H4 (cell line): ENCODE measurements at places on chromosomes 7 and 10. TPM values are rescaled to one million over a fixed set of nuclear protein-coding genes. Genes with fewer than 3 reads are reported as not detected.

DNA sequence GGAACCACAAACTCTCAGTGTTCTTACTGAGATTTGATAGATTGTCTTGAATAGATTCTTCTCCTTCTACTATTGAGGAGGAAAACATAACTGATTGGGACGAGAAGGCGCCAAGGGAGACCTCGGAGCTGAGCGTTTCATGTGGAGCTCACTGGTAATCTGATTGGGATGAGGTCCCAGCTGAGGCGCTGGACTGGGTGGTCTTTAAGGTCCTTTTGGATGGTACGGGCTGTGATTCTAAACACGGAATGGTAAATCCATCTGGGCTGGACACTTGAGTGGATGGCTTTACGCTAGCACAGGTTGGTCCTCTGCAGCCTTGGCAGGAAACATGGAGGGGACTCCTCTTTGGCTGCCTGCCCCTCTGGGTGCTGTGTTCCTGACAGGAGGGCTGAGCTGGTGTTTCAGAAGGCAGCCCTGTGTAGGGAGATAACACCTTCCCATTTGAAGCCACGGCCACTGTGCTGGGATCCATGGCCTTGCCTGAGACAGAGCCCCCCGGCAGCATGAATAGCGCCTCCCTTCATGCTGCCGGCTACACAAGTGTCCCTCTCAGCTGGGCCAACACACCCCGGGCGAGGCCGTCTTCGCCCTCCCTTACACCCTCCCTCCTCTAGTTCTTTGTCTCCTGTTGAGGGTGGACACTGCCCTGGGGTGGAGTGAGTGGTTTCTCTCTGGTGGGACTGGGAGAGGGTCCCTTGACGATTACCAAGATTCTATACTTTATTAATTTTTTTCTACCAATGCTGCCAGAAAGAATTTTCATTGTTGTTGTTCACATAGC lies 203.2 kb upstream of the SHH start:
- DNase-seq = no peak

GRCh38 chr7:151310578-151310977 lies 31.0 kb upstream of the NUB1 start:
- DNase-seq = no peak

GRCh38 chr7:32152576-32152975 lies 82.4 kb upstream of the PDE1C start:
- no peak for DNase-seq

GRCh38 chr10:49645417-49645816 lies 31.6 kb downstream of the CHAT start:
- DNase-seq = no peak

- no peak for DNase-seq
Measured at GRCh38 chr10:102676534-102677315, 32.4 kb downstream of the TRIM8 start.

DNA sequence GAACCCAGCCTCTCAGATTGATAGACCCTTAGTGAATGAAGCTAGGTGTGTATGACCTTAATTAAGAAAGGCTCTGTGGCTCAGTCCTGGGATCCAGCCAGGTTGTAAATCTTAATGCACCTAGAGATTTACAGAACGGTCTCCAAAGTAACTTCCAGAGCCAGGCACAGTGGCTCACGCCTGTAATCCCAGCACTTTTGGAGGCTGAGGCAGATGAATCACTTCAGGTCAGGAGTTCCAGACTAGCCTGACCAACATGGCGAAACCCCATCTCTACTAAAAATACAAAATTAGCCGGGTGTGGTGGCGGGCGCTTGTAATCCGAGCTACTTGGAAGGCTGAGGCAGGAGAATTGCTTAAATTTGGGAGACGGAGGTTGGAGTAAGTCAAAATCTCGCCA lies 24.3 kb downstream of the CALHM2 start:
- DNase-seq = no peak

The CCDC172 gene
- total RNA-seq = 0.06 and 0.41 TPM in 2 replicates

The NXPH1 gene
- 0.70 TPM in 1 of 2 replicates, not detected in the other for total RNA-seq

The BTBD16 gene
- not detected in 2 replicates for total RNA-seq

The NCF1 gene
- not detected in 2 replicates for total RNA-seq

DNA sequence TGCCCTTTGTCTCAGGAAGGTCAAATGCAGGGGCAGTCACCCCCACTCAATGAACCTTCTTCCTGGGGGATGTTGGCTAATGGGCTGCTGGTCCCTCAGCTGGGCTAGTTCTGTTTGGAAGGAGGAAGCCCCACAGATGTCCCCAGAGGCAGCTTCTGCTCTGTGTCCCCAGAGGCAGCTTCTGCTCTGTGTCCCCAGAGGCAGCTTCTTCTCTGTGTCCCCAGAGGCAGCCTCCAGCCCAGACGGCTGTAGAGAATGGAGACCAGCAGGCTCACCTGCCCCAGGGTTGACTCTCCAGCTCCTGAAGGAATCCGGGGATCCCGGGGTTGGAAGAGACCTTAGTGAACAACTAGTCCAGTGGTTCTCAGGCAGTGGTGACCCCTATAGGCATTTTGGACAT lies 62.5 kb upstream of the LEP start:
- DNase-seq = no peak

- DNase-seq = no peak
Measured at GRCh38 chr7:494906-495305, 24.7 kb downstream of the PDGFA start.
